ENCODE measurements at places on chromosomes 11 and 22.

DNA sequence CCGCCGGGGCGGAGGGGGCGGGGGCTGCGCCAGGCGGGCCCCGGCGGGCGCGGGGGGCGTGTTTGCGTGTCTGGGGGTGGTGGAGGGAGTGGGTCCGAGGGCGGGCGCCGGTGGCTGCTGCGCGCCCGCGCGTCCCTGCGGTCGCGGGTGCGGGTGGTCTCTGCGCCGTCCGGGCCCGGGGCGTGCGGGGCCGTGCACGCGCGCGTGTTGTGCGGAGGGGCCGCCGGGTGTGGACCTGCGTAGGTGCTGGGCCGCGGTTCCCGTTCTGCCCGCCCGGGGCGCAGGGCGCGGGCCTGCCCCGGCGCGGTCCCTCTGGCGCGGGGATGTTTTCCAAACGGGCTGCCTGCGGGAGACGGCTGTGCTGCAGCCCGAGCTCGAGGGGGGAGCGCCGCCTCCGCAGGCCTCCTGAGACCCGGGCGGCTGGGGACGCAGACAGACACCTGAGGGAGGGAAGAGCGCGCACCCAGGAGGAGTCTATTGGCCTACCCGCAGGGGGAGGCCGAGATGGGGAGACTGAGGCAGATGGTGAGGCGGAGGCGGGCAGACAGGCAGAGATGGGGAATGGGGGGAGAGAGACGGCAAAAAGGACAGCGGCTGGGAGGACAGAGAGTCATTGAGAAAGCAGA is 442 bp downstream of the PELI3 start:
- DNase-seq, result no peak

- DNase-seq, result no peak
These were observed 46.1 kb upstream of the PRDM11 start for GRCh38 chr11:45100339-45100738.

- DNase-seq, result no peak
These were observed 451.3 kb upstream of the KIRREL3 start for GRCh38 chr11:127451861-127452260.

- DNase-seq, result no peak
These were observed 112.1 kb downstream of the SLC1A2 start for GRCh38 chr11:35307221-35307621.

GRCh38 chr11:117214404-117215110 is 15.4 kb downstream of the TAGLN start:
- DNase-seq, result no peak

DNA sequence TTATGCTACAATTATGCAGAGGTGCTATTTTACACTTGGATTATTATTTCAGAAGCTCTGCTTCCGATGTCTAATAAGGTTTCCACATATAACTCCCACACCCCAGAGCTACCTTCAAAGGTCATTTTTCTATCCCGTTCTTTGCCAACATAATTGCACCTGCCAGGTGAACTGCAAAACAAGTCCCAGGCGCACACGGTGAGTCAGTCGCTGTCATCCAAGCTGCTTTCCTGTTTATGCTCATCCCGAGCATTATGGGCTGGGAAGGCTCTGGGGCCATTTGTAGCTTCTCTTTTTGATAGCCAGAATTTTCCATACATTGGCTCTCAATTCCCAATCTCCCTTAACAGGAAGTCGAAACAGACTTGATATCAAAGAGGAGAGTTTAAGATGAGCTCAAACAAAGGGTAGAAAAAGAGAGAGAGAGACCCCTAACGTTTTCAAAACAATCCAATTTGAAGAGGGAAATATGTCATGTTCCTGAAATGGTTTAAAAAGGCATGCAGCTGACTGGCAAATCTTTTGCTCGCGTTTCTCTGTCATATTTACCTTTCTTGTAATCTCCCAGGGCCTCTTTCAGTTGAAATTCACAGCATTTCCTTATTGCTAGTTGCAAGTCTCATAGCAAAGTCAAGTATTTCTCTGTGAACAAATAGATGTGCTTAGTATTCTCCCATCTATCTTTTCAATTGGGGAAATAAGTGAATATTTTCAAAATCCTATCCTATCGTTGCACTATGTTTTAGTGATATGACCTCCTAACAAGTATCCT is 815.9 kb downstream of the KCNA4 start:
- DNase-seq, result peak; percentile 55

- no peak for DNase-seq
These were observed 6.5 kb downstream of the MLC1 start for GRCh38 chr22:50078761-50079160.

GRCh38 chr11:47448566-47449427 is at the start of gene RAPSN:
RAPSN (minus strand) TSS chr11:47449136; CDS start chr11:47448964, 172 bp downstream.
- no peak for DNase-seq

DNA sequence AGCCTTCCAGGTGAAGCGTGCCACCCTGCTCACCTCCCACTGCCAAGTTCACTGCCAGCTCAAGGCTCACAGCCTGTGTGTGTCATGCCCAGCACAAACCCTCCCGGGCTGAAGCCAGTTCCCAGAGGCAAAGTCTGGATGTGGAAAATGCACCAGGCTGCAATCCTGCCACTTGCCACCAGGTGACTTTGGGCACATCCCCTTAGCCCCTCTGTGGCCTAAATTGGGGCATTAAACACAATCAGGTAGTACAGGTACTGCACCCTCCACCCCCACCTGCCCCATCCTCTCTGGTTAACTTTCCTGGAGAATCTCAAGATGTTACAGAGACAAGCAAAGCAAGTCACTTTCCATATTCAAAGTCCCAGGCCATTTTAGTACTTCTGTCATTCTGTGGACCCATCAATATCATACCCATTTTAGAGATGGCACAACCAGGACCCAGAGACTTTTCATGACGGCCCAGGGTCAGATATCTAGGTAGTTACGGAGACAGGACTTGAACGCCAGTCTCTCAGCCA is 1.8 kb upstream of the RASD2 start:
- no peak for DNase-seq

DNA sequence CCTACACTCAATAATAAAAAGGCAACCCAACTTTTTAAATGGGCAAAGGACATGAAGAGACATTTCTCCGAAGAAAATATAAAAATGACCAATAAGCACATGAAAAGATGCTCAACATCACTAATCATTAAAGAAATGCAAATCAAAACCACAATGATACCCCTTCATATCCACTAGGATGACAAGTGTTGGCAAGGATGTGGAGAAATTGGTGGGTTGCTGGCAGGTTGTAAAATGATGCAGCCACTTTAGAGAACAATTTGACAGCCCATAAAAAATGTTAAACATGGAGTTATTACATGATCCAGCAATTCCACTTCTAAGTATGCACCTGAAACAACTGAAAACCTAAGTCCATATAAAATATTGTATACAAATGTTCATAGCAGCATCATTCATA is 73.2 kb upstream of the LMO2 start:
- DNase-seq, result no peak

DNA sequence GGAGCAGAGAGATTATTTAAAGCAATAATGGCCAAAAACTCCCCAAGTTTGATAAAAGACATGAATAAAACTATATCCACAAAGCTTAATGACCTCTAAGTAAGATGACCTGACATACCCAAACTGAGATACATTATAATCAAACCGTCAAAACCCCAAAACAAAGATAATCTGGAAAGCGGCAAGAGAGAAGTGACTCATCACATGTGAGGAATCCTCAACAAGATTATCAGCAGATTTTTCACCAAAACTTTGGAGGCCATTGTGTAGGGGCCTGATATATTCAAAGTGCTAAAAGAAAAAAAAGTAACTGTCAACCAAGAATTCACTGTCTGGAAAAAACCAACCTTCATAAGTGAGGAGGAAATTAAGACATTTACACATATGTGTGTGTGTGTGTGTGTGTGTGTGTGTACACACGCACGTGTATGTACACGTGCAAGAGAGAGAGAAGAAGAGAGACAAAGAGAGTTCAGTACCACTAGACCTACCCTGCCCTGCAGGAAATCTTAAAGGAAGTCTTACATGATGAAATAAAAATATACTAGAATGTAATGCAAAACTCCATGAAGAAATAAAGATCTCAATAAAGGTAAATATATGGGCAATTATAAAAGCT is 752.4 kb downstream of the NELL1 start:
- no peak for DNase-seq

DNA sequence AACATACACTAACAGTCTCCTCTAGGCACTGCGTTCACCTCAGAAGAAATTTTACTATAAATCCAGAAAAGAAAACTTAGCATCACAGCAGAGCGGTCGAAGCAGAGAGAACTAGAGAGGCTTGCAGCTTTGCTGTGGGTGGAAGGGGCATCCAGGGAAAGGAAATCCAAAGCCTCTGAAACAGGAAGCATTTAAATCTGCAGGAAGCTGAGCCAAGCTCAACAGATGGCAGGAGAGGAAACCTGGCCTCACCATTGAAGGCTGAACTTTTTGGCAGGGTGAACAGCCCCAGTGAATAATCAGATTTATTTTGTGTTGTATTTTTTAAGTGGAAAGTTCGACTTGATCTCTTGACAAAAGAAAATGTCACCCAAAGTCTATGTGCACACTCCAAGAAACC is 858.1 kb downstream of the OPCML start:
- peak; percentile 16 for DNase-seq

- DNase-seq, result no peak
These were observed 15.4 kb upstream of the POU2AF2 start for GRCh38 chr11:111230122-111230465.

DNA sequence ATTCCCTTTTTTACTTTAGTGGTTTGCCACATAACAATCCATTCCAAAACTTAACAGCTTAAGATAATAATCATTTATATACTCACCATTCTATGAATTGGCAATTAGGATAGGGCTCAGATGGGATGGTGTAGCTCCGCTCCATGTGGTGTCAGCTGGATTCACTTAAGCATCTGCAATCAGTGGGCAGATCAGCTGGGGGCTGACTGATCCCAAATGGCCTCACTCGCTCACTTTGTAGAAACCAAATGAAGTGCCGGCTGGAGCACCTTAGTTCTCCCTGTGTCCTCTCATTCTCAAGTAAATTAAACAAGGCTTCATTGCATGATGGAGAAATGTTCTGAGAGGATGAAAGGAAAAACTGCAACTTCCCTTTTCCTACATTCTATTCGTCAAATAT is 161.4 kb downstream of the WT1 start:
- DNase-seq, result no peak

GRCh38 chr11:111538407-111539114 is 2.0 kb upstream of the LAYN start:
- no peak for DNase-seq

DNA sequence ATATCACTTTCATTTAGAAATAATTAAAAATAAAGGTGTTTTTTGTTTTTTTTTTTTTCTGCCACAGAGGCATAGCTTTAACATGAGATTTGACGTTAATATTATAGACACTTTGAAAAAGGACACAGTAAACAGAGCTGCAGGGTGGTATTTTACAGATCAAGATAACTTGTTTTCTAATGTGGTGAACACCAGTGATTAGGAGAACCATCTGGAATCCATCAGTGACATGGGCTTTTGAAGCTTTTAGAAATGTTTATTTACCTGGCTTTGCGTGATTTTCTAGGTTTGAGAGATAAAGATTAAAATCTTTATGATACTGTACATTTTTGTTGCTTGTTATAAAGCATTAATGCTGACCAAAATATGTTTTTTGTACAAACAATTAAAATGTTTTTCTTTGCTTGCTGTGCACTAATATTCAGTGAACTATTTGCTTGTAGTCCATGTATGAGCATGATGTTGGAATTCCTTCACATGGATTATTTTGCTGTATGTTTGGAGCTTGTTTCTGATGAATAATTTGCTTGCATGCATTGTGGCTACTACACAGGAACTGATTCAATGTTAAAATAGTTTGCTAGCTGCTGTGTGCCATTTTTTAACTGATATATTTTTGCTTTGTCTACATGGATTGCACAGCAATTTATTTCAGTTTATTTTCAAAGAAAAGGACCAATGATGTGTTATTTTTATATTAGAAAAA is 352.1 kb upstream of the NARS2 start:
- no peak for DNase-seq

DNA sequence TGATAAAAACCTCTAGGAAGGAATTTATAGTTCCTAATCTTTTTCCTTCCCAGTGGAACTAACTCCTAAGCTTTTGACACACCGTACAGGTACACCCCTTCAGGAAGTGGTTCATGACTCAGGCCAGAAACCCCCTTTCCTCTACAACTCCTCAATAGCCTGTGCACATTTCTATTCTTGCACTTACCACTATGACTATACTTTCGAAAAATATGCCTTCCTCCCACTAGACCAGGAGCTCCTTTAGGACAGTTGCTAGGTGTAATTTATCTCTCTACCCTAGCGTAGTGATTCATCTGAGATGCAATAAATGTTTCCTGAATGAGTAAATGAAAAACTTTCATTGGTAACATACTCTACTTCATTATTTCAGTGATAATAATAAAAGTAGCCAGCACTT is 14.5 kb downstream of the MAP6 start:
- no peak for DNase-seq

GRCh38 chr11:119791701-119792151 is 62.7 kb upstream of the NECTIN1 start:
- DNase-seq, result no peak

GRCh38 chr11:16789063-16789420 is 50.6 kb downstream of the C11orf58 start:
- DNase-seq, result no peak

DNA sequence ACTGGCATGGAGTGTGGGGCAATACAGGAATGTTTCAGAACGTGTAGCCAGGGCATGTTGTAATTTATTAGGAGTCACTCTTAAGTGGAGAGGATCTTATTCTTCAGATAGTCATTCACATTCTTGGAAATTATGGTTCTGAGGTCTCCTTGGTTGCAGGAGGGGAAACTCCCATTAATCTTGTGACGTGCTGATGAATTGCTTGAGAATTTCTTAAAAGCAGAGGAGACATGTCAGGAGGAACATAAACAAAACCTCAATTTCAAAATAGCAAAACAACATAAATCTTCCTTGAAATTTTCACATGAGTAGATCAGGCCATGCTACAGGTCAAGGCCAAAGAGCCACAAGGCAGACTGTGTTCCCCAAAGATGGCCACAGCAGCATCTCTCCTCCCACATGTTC is 50.4 kb downstream of the ADM start:
- DNase-seq, result no peak

GRCh38 chr11:124801636-124802312 is 1.6 kb upstream of the MSANTD2 start:
- DNase-seq, result no peak

- DNase-seq, result no peak
These were observed 811.0 kb downstream of the METTL15 start for GRCh38 chr11:28919194-28919593.

- DNase-seq, result no peak
These were observed 20.4 kb upstream of the GNB1L start for GRCh38 chr22:19875061-19875530.

DNA sequence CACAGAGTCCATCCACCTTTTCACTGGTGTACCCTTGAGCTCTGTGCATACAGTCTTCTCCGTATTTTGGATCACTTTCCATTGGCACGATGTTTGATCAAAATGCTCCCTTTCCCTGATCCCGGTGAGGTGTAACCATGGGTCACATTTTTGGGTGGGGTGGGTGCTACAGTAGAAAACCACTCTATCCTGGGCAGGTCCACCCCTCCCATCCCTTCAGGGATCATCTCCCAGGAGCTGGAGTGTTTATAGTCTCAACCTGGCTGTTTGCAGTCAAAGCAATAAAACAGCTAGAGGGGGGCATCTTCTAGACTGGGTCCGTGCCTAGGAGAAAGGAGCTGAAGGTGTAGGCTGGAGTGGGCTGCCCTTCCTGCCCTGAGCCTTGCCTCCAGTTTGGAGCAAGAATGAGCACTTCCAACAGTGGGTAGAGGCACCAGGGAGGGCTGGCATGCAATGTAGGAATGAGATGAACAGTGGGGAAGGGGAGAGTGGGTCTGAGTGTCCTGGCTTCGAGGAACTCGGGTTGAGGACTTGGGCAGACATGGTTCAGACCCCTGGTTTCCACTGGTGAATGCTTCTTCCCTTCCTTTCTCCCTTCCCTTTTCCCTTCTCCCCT is 38.8 kb downstream of the RNF141 start:
- DNase-seq, result no peak

GRCh38 chr11:18692941-18693760 is 5.4 kb upstream of the TMEM86A start:
- DNase-seq, result no peak
